ENCODE measurements at places on chromosomes 7 and 10.

DNA sequence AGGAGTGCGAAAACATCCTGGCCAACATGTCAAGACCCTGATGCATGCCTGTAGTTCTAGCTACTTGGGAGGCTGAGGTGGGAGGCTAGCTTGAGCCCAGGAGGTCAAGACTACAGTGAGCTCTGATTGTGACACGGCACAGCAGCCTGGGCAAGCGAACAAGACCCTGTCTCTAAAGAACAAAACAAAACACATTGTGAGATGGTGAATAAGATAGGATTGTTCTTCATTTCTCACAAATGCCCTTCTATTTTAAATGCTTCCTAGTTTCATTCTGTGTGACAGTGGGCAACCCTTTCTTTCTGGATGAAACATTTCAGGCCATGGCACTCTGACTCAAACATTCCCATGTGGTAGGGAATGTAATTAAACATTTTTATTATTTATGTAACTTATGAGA, 13.5 kb downstream of the EFCAB10 start:
- no peak for DNase-seq

GRCh38 chr10:126841341-126841895, 63.8 kb upstream of the DOCK1 start:
- DNase-seq = no peak

DNA sequence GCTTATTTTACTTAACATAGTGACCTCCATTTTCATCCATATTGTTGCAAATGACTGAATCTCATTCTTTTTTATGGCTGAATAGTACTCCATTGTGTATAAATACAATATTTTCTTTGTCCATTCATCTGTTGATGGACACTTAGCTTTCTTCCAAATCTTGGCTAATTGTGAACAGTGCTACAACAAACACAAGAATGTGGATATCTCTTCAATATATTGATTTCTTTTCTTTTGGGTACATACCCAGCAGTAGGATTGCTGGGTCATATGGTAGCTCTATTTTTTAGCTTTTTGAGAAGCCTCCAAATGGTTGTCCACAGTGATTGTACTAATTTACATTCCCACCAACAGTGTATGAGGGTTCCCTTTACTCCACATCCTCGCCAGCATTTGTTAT, 58.0 kb downstream of the CREB5 start:
- no peak for DNase-seq

GRCh38 chr10:130326954-130327353, 190.8 kb downstream of the GLRX3 start:
- no peak for DNase-seq
